ENCODE measurements at places on chromosomes 13 and 19.

DNA sequence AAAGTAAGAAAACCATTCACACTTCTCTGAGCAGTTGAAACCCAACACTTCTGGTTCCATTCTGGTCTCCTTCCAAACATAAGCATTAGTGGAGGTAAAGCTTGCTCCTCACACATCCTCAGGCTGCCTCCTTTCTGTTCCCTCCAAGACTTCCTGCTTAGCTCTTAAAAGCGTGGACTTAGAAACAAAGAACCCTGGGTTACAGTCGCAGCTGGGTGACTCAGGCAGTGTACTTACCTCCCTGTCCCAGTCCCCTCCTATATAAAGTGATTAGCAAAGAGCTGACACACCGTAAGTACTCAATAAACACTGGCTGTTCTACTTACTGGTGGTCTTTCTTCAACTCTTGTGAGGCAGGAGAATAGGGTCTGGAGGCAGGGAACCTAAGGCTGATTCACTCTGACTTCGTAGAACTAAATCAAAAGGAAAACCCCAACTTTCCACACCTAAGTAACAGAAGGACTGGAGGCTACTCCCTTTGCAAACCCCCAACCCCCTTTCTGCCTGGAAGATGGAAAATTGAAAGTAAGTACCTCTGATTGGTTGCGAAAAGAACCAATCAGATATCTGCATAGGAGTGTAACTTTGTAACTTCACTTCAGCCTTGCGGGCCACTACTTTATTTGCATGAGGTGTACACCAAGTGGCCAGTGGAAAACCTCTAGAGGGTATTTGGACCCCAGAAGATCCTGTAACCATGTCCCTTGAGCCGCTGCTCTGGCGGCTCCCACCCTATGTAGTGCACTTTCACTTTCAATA lies 165.4 kb downstream of the SUCLA2 start:
- no peak for DNase-seq

DNA sequence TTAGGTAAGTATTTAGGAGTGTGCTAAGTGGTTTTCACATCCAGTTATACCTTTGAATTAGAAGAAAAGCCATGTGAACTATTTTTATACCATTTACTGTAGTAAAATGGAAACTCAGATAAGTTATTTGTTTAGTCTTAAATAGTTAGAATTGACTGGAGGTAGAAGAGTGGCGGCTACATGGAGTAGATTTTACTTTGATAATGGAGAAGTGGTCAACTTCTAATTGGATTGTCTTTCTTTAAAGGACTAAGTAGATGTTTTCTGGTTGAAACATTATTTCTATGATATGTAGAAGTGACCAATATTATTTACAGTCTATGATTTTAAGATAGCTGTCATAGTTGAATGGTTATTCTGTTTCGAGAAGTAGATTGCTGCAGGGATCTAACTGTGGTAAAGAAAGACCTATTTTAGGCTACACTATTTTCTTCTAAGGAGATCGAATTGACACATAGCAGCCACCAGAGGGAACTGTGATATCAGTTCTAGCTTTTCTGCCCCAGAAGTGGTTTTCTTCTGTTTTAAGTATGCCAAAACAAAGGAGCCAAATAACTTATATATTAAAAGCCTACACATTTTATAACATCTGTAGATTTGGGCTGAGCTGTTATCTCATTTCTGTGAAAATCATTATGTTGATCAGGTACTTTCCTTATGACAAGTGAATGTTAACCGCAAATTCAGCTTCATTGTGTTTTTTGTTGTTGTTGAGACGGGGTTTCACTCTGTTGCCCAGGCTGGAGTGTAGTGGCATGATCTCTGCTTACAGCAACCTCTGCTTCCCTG lies 26.1 kb downstream of the ZMYM2 start:
- DNase-seq = no peak

DNA sequence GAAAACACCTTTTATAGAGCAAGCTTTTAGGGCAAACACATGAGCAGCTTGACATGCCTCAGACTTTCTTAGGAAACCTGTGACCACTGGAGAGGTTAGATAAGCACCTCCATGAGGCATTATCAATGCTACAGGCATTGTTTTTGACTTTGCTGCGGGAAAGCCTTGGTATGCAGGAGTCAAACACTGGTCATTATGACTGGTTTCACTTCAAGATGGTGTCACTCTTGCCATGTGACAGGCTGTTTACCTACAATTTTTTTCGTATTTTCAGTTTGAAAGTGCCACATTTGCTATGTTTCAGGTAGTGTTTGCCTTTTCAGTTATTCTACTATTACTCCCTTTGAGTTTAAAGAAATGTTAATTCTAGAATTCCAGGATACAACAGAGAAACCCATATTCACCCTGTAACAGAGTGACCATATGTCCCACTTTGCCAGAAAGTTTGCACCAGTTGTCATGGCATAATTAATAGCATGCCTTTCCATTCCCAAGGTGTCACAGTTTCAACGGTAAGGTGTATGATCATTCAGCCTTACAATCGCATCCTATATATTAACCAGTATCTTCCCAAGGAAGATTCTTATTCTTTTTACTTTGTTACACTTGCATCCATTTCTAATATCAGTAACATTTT lies 33.0 kb downstream of the USP12 start:
- DNase-seq = no peak

DNA sequence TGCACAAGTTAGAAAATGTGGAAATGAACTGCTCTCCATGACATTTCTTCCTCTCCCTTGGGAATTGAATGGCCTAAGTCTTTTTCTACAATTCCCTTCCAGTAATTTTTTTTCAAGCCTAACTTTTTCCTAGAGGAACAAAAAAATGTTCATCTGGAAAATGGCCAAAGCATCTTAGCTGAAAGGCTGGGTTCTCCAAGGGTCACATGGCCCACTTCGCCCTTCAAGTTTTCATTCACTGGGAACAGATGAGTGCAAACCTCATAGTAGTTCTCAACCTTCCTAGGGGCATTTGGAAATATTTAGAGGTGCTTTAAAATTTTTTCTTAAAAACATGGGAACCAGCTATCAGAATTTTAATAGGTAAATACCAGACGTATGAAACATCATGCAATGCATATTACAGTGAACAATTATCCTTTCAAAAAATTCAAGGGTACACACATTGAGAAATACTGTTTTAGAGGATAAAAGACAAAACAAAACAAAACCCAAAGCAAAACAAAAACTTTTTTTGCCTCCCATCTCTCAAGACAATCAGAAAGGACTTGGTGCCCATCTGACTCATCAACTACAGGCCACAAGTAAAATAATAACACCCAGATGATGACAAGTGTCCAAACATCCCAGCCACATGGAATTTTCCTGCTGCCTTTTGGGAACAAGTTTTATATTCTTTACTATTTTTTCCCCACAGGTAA lies 208.8 kb downstream of the SLITRK6 start:
- no peak for DNase-seq

DNA sequence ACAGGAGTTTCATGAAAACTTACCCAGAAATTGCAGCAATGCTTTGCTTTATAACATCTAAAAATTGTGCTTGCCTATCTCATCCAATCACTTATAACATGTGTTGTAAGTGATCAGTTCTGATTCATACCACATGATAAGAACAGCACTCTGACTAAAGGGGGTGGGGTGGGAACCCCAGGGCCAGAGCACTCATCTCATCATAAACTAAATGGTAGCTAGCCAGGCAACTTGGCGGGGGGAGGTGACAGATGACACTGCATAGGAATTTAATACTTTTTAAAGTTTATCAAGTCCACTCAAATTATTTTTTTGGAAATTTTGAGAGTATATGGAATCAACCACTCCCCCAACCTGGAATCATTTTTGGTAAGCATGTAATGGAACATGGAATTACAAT lies 42.1 kb downstream of the FOXO1 start:
- no peak for DNase-seq

- no peak for DNase-seq
Observed at GRCh38 chr19:4064496-4065260, 2.0 kb downstream of the ZBTB7A start.

GRCh38 chr13:40160618-40161350 lies 505.3 kb downstream of the COG6 start:
- DNase-seq = no peak

GRCh38 chr19:3565139-3565538 lies 7.6 kb upstream of the HMG20B start:
- no peak for DNase-seq

- DNase-seq = no peak
Observed at GRCh38 chr13:27794921-27795717, 2.8 kb downstream of the GSX1 start.

GRCh38 chr19:2413629-2414028 lies 13.8 kb downstream of the TIMM13 start:
- no peak for DNase-seq

DNA sequence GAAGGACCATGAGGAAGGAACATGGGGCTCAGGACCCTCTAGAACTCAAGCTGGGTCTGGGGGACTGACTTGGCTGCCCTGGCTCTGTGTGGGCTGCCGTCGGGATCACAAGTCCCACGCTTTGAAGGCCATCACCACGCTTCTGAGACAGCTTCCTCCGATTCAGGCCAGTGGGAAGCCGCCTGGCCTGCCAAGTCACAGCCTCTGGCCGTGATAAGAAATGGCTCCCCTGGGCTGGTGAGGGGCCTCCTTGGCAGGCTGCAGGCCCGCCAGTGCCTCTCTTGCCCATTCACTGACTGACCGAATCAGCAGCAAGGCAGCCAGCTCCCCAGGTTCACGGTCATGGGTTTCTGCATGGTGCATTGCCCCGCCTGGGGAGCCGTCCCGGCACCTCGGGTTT lies 48.8 kb downstream of the COMP start:
- no peak for DNase-seq

DNA sequence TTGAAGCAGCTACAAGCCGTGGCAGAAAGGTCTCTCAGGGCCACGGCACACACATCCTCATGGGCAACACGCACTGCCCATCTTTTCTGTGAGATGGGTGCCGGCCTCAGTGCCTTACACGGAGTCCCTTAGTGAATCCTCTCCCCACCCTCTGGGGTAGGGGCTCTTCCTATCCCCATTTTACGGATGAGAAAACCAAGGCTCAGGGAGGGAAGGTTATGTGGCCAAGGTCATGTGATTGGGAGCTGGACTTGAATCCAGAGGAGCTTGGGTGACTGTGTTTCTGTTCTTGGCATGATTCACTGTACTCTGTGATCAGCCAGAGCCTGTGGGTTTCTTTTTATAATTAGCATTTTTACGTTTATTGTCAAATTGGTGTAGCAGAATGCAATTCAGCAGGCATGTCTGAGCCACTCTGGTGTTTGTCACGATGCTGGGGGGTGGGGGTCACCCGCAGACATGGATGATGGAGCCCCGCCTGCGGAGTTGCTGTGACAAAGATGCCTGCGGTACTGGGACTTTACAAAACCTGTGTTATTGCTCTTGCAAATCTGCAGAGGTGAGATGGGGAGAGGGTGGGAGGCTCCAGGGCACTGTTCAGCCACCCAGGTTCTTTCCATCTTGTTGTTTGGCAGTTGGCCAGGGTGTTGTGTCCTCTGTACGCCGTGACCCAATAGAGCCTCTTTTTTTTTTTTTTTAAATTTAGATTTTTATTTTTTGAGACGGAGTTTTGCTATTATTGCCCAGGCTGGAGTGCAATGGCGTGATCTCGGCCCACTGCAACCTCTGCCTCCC lies 4.5 kb downstream of the SCN1B start:
- no peak for DNase-seq

GRCh38 chr19:8367327-8368001 lies 3.5 kb downstream of the ANGPTL4 start:
- DNase-seq = no peak

- DNase-seq = no peak
Observed at GRCh38 chr19:55068950-55069864, 6.3 kb upstream of the RDH13 start.

GRCh38 chr13:98398581-98398980 lies 178.3 kb downstream of the STK24 start:
- no peak for DNase-seq

- no peak for DNase-seq
Observed at GRCh38 chr13:34346626-34347025, 528.7 kb downstream of the RFC3 start.

- DNase-seq = peak; percentile 76
Observed at GRCh38 chr19:52527134-52527955, at the start of gene ZNF808. Gene ZNF808 (plus strand): TSS chr19:52527668. CDS start chr19:52543285, 15,617 bp downstream.

DNA sequence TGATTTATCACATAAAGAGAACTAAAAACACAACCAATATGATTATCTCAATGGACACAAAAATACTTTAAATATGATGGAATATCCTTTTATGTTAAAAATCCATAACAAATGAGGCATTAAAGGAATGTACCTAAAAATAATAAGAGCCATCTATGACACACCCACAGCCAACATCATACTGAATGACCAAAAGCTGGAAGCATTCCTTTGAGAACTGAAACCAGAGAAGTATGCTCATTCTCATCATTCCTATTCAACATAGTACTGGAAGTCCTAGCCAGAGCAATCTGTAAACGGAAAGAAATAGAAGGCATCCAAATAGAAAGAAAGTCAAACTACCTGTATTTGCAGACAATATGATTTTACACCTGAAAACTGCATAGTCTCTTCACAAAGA lies 671.0 kb downstream of the SLITRK1 start:
- DNase-seq = no peak

GRCh38 chr13:91647361-91647990 lies 249.1 kb downstream of the GPC5 start:
- DNase-seq = no peak

- DNase-seq = no peak
Observed at GRCh38 chr19:38284422-38284821, 19.6 kb upstream of the C19orf33 start.

GRCh38 chr19:30160426-30160825 lies 211.8 kb upstream of the ZNF536 start:
- DNase-seq = no peak

GRCh38 chr19:4063369-4064148 lies 3.1 kb downstream of the ZBTB7A start:
- DNase-seq = no peak

- no peak for DNase-seq
Observed at GRCh38 chr19:2417881-2418406, 9.4 kb downstream of the TIMM13 start.

GRCh38 chr13:39892721-39893685 lies 237.5 kb downstream of the COG6 start:
- DNase-seq = no peak

DNA sequence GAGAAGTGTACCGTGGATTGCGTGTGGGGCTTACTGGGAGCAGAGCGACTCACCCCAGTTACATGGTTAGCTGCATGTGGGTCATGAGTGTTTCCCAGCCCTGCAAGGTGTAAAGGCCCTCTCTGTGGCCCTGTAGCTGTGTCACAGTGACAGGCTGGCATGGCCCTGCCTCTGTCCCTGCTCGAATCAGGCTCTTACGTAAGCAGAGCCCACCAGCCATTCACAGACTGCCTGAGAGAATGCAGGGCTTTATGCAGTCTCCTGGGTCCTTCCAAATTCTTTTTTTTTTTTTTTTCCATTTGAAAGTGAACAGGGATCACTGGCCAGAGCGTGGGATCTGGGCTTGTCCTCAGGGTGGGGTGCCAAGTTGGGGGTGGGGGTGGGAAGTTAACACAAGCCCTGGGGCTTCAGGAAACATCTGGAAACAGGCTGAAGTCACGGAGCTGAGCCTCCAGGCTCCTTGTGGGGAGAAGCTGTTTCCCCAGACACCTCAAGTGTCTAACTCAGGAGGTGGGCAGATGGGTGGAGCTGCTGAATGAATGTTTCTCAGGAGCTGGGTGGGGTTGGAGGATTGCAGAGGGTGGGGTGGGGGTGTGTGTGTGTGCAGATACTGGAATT lies 13.4 kb downstream of the TECR start:
- no peak for DNase-seq
